Dermis blood vessel endothelial cell (primary cell): ENCODE measurements at places on chromosomes 2 and 18. TPM values are rescaled to one million over a fixed set of nuclear protein-coding genes. Genes with fewer than 3 reads are reported as not detected.

Gene CXCR1
- total RNA-seq, result not detected in 2 replicates

Gene RIT2
- total RNA-seq, result not detected in 2 replicates

Gene MYO5B
- 0.70 and 0.85 TPM in 2 replicates for total RNA-seq

Gene WDR35
- total RNA-seq, result 8.7 and 10.5 TPM in 2 replicates

Gene CAPN13
- not detected in 2 replicates for total RNA-seq

Gene WDR12
- 30.4 and 34.7 TPM in 2 replicates for total RNA-seq

Gene KLHL30
- total RNA-seq, result not detected in 2 replicates

Gene FOXI3
- total RNA-seq, result not detected in 2 replicates

Gene SPATA3
- not detected in 2 replicates for total RNA-seq

Gene LONRF2
- total RNA-seq, result under 0.01 TPM in 1 of 2 replicates, not detected in the other

Gene SLC4A5
- total RNA-seq, result 0.33 TPM in 1 of 2 replicates, not detected in the other

Gene FAM98A
- 74.4 and 102 TPM in 2 replicates for total RNA-seq

Gene MEIS1
- total RNA-seq, result 1.3 and 3.4 TPM in 2 replicates

Gene MAP2
- total RNA-seq, result 3.9 and 6.0 TPM in 2 replicates

Gene LRRTM4
- not detected in 2 replicates for total RNA-seq

Gene NTSR2
- not detected in 2 replicates for total RNA-seq

Gene SLC8A1
- total RNA-seq, result 0.47 and 1.5 TPM in 2 replicates

Gene ASB3
- total RNA-seq, result 28.6 and 30.9 TPM in 2 replicates

Gene SRBD1
- total RNA-seq, result 18.0 and 27.5 TPM in 2 replicates

Gene NBEAL1
- total RNA-seq, result 37.2 and 42.5 TPM in 2 replicates

Gene ANKRD29
- total RNA-seq, result 4.1 and 4.2 TPM in 2 replicates

Gene TTL
- 20.8 and 27.6 TPM in 2 replicates for total RNA-seq

Gene ARHGAP15
- not detected in 2 replicates for total RNA-seq

Gene MAL
- total RNA-seq, result 0.88 and 4.8 TPM in 2 replicates

Gene RESP18
- total RNA-seq, result not detected in 2 replicates

Gene IL36RN
- not detected in 2 replicates for total RNA-seq

Gene C1QL2
- total RNA-seq, result not detected in 2 replicates

Gene ZNF804A
- 0.05 TPM in 1 of 2 replicates, not detected in the other for total RNA-seq

Gene EMX1
- not detected in 2 replicates for total RNA-seq

Gene ATG9A
- total RNA-seq, result 46.5 and 75.4 TPM in 2 replicates

Gene RUFY4
- total RNA-seq, result not detected in 2 replicates
